SK-N-DZ (cell line): ENCODE measurements at places on chromosomes 6 and 20.

GRCh38 chr6:37354526-37355384 lies 972 bp downstream of the RNF8 start:
- peak; percentile 15 for DNase-seq

GRCh38 chr6:170375661-170376060 lies 69.1 kb downstream of the FAM120B start:
- no peak for DNase-seq

- no peak for DNase-seq
Measured at GRCh38 chr6:166556863-166557322, 29.6 kb downstream of the RAMACL start.

- no peak for DNase-seq
Measured at GRCh38 chr6:73041051-73041450, 184.2 kb downstream of the KHDC1L start.

DNA sequence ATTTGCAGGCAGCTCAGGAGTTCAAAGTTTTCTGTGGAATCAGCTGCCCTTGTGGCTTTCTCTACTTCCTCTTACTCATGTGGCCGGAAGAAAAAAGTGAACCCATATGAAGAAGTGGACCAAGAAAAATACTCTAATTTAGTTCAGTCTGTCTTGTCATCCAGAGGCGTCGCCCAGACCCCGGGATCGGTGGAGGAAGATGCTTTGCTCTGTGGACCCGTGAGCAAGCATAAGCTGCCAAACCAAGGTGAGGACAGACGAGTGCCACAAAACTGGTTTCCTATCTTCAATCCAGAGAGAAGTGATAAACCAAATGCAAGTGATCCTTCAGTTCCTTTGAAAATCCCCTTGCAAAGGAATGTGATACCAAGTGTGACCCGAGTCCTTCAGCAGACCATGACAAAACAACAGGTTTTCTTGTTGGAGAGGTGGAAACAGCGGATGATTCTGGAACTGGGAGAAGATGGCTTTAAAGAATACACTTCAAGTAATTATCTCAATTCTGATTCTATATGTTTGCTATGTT lies 1.1 kb downstream of the MGME1 start:
- no peak for DNase-seq

GRCh38 chr20:62953839-62954703 lies 1.6 kb downstream of the SLC17A9 start:
- peak; percentile 94 for DNase-seq

DNA sequence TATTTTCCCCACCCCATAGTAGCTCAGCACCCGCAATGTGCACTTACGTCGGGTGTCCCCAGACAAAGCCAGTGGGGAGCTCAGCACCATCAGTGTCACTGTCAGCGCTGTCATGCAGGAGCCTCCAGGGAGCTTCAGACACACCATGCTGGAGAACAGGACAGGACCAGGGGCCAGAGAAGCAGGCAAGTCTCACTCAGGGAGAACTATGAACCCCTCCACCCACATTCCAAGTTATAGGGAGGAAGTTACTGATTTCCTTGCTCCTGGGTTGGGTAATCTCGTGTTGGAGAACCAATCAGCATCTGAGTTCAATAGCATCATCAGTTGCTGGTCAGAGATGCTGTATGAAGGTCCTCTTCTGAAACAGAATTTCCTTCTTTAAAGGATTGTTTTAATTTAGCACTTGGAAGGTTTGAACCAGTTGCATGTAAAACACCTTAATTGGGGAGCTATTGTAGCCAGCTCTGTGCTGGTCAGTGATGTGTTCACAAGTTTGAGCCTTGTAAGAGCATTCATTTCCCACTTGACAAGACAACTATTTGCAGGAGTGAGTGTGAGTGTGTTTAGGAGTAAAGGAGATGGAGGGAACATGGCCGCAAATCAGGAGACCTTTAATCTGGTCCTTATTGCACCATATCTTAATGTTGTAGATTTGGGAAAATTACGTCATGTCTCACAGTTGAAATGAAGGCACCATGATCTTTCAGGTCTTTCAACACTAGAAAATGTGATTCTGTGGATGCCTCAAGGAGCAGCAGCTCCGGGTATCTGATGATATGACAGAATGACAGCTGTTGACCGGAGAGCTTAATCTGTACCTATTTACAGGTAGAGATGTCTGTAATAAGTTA lies at the start of gene HLA-DRB1:
Gene HLA-DRB1, minus strand, starts transcription at position 253 of the 854 bp plus-strand sequence. Its CDS starts 106 bp downstream, at position 147.
- no peak for DNase-seq

GRCh38 chr6:1817033-1817761 lies 207.5 kb downstream of the FOXC1 start:
- no peak for DNase-seq

DNA sequence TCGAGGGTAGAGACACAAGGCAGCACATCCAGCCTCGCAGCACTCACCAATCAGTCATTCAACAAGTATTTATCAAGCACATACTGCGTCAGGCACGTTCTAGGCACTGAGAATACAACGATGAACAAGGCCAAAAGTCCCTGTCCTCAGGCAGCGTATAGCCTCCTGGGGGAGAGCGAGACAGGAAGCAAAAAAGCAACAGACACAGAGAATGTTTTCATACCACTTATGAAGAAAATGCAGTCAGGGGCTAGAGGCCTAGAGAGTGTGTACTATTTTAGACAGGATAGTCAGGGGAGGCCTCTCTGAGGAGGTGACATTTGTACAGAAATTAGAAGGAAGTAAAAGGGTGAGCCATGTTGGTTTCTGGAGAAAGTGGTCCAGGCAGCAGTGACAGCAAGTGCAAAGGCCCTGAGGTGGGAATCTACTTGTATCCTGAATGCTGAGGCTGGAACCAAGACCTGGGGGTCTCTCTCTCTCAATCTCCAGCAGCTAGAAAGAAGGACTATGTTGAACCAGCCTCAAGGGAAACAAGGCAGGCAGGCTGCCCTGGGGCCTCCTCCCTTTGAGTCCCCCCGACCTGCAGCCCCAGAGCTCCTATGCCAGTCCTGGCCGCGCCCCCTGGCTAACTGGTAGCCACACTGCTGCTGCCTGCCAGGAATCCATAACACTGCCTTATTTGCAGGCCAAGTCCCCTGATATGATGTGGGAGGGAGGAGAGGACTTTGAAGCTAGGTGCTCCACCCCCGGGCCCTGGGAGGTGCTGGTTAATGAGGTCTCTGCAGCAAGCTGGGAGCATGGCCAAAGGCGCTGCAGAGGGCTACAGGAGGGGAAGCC lies 151.2 kb downstream of the GRM4 start:
- no peak for DNase-seq

DNA sequence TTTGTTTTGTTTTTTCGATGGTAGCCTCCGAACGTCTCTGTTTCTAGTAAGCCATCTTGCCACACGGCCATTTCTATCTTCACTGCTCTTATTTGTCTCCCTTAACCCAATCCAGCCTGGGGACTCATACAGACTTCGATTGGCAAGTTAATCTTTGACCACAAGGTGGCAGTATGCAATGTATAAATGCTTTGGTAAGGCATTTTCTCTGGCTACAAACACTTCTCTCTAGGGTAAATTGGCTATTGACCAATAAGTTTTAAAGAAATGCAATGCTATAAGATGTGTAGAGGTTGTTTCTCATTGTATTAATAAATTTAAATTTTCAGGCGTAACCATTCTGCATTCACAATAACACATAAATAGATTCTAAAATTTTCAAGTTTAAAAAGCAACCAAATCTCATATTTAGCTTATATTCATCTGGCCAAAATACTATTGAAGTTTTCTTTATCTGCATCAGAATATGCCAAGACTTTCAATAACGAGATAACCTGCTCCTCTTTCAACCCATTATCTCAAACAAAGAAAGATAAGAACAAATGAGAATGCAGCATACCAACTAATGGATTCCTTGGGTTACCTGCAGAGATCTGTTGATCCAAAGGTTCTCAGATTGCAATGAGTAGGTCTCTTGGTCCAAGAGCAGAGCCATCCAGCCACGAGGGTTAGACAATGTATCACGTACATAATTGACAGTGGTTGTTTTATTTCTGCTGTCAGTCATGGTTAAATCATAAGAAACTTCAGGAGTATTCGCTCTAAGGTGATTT lies 231.9 kb downstream of the PKHD1 start:
- peak; percentile 75 for DNase-seq

DNA sequence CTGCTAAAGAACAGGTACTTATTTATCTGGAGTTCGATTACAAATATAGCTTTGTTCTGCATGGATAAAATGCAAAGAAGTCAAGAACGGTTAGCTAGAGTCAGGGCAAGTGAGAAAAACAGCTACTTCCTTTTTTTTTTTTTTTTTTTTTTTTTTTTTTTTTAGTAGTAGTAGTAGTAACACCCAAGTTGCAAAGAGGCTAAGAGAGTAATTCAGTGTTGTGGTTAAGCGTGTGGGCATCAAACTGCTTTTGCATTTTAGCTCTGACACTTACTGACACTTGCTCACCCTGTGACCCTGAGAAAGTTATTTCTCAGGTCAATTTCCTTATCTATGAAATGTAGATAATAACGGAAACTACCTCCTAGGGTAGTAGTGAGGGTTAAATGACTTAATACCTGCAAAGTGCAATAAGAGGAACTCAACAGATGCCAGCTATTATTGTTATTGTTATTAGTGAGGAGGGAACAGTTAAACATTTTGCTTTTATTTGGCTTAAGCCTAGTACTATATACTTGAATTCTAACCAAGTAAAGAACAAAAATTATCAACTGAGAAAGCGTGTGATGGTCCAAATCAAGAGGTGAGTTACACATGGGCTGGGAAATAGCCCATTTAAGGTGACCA lies 86.7 kb upstream of the BACH2 start:
- DNase-seq = no peak

GRCh38 chr6:2054516-2055067 lies 190.8 kb downstream of the GMDS start:
- DNase-seq = no peak

DNA sequence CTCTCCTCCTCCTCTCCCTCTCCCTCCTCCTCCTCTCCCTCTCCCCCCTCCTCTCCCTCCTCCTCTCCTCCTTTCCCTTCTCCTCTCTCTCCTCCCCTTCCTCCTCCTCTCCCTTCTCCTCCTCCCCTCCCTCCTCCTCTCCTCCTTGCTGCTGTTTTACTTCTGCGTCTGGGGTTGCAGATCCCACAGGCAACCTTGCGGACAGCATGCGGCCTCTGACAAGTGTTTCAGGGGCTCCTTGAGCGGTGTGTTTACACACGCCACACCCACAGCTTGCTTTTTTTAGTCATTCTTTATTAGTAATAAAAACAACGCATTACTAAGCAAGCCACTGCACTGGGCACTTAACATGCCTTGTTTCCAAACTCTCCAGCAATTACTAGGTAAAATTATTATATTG lies 81.9 kb downstream of the TFAP2C start:
- DNase-seq = no peak

DNA sequence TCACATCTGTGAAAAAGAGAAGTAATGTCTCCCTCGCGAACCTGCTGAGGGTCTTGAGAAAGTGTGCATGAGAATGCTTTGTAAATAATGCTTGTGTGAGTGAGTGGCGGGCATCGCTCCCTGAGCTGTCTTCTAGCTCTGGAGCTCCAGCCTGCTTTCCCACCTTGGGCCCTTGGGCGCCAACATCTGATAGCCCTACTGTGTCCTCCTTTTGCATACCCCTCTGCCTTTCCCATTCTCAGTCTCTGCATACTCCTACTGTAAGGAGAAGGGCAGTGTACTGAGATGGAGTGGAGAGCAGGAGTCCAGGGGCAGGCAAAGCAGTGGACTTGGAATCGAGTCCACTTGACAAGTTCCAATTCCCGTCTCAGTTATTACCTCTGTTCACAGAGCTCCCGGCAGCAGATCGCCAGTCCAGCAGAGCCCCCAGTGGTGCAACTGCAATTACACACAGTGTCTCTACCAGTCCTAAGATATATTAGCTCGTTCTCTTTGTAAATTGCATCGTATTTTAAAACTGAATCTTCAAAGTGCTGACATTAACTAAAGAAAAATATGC lies 847 bp upstream of the NCR2 start:
- DNase-seq = no peak

DNA sequence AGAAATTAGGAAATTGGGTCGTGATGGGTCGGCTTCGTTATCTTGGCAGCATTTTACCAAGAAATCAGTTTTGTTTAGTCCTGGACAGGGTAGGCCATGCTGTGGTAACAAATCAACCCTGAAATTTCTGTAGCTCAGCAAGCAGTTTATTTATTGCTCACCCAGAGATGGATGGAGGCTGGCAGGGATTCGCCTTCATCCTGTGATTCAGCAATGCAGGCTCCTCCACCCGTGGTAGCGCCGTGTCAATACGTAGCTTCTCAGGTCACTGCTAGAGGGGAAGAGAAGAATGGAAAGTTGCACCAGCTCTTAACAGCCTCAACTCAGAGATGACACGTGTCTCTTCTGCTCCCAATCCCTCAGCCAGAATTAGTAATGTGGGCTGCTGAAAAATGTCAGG lies 157.0 kb upstream of the SGK1 start:
- DNase-seq = no peak

- DNase-seq = no peak
Measured at GRCh38 chr6:38086346-38086745, 266.8 kb downstream of the ZFAND3 start.

- peak; percentile 97 for DNase-seq
Measured at GRCh38 chr20:29079769-29080690, 2177.4 kb upstream of the DEFB115 start.

GRCh38 chr6:39669973-39670342 lies 55.2 kb downstream of the KIF6 start:
- no peak for DNase-seq

DNA sequence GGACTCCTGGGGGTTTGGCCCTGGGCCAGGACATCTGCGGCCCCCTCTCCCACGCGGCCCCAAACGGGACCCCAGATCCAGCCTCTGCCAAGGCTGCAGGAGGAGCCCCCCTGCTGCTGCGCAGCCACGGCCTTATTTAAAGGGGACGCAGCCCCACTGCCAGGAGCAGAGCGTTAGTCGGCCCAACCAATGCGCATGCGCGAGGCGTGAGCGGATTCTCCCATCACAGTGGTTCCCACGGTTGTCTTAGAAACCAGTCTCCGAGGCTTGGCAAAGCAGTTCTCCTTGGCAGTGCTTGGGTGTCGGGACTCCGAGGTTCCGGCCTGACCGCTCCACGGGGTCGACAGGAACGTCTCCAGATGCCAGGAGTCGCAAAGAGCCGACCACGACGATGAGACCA lies 288.3 kb upstream of the ZNF337 start:
- DNase-seq = peak; percentile 80

GRCh38 chr20:23005776-23006175 lies 29.3 kb upstream of the SSTR4 start:
- no peak for DNase-seq

- no peak for DNase-seq
Measured at GRCh38 chr6:50778696-50779095, 40.0 kb upstream of the TFAP2B start.

GRCh38 chr20:11467436-11467835 lies 450.3 kb upstream of the BTBD3 start:
- DNase-seq = no peak

GRCh38 chr20:62888406-62888805 lies 26.8 kb upstream of the TCFL5 start:
- no peak for DNase-seq
